ENCODE measurements at places on chromosomes 1 and 21.

DNA sequence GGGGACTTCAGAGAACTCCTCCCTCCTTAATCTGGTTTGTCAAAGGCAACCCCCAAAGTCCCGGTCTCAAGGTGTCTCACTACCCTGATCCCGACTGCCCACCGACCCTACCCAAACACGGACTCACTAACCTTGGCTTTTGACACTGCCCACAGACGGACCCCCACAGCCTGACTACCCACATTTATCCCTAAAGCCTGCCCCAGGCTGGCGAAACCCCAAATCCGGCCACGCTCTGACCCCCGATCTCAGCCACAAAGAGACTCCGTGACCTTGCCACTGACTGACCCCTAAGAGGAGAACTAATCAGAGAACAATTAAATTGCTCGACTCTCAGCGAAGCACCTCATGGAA, 5.2 kb downstream of the ID3 start:
- no peak for DNase-seq

DNA sequence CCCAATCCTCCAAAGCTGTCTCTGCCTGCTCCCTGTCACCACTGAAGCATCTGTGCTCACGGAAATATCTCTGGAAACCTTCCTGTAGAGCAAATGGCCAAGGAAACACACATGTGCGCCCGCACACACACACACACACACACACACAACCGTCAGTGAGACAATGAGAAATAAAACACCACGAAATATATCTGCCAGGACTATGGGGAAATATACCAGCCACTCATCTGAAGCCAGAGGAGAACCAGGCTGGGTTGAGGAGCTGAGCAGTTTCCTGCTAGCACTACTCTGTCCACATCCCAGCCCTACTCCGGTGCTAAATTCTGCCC, 25.1 kb upstream of the PLXNA2 start:
- DNase-seq, result no peak

- no peak for DNase-seq
Observed at GRCh38 chr1:152907686-152908601, at the start of gene IVL. TSS of gene IVL (plus strand) at chr1:152908546. CDS start at chr1:152909798, 1,252 bp downstream.

DNA sequence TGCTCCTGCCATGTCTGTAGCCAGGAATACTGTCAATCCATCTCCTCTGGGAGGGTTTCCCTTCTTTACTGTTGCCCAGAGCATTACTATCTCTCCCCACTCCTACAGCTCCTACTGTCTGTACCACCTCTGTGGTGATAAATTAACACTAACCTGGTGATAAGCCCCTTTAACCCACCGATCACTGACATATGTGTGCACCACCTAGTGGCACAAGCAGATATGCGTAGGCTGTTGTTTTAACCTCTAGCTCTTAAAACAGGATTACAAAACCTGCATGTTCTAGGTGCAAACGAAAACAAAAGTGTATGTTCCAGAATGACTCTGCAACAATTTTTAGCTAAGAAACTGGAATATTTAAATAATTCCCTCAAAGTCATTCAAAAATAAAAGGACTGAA, 93.9 kb upstream of the BEND5 start:
- no peak for DNase-seq

GRCh38 chr1:244920911-244921761, 56.8 kb upstream of the HNRNPU start:
- no peak for DNase-seq

DNA sequence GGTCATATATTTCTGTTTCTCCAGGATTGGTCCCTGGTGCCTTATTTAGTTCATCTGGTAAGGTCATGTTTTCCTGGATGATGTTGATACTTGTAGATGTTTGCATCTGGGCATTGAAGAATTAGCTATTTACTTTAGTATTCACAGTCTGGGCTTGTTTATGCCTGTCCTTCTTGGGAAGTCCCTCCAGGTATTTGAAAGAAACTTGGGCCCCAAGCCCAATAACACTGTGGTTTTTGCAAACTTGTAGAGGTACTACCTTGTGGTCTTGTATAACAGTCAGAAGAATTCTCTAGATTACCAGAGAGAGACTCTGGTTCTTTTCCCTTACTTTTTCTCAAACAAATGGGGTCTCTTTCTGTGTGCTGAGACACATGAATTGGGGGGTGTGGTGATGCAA, 251.4 kb upstream of the B3GALT2 start:
- no peak for DNase-seq

GRCh38 chr1:203929741-203930309, 68.4 kb downstream of the SNRPE start:
- DNase-seq, result no peak

GRCh38 chr1:145690587-145691558, 16.3 kb downstream of the PDZK1 start:
- DNase-seq, result peak; percentile 78

DNA sequence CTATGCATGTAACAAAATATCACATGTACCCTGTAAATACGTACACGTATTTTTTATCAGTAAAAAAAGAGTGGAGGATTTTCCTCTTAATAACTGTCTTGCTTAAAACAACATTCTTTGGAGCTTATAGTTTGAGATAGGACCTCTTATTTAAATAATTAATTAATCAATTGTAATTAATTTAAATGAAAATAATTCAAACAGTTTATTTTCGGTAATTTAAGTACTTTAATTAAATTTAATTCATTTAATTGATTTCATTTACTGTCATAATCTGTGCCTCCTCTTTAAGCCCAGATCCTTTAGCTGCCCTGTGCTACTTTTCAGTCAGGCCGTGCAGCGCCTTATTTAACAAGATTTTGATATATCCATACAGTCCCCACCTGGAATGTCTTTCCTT, 427.0 kb downstream of the HLX start:
- no peak for DNase-seq

DNA sequence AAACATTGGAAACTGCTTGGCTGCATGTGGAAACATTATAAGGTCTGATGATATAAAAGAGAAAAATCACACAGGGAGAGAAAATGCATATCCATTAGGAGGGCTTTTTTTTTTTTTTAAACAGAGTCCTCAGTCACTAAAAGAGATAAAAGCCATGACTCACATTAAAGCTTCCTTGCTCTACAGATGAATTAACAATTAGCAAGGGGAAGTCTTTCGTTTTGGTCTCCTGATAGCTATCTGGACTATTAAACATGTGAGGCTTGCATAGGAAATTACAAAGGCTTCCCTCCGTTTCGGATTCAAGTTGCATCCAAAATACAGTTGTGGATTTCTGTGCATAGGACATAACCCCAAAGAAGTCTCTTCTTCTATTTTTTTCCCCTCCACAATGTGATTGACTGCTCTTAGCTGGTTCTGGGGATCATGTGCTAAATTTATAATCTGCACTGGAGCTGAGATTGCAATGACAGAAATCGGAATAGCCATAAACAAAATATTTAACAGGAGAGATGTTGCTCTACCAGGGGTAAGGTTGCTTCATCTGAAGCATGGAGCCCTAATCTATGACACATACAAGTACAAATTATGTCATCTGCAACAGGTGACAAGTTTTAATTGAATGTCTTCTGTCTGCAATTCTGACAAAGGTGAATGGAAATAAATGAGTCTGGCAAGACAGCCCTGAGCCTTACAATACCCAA, 146.8 kb downstream of the ESRRG start:
- no peak for DNase-seq

GRCh38 chr1:98931128-98931835, 73.4 kb downstream of the PLPPR5 start:
- DNase-seq, result no peak

DNA sequence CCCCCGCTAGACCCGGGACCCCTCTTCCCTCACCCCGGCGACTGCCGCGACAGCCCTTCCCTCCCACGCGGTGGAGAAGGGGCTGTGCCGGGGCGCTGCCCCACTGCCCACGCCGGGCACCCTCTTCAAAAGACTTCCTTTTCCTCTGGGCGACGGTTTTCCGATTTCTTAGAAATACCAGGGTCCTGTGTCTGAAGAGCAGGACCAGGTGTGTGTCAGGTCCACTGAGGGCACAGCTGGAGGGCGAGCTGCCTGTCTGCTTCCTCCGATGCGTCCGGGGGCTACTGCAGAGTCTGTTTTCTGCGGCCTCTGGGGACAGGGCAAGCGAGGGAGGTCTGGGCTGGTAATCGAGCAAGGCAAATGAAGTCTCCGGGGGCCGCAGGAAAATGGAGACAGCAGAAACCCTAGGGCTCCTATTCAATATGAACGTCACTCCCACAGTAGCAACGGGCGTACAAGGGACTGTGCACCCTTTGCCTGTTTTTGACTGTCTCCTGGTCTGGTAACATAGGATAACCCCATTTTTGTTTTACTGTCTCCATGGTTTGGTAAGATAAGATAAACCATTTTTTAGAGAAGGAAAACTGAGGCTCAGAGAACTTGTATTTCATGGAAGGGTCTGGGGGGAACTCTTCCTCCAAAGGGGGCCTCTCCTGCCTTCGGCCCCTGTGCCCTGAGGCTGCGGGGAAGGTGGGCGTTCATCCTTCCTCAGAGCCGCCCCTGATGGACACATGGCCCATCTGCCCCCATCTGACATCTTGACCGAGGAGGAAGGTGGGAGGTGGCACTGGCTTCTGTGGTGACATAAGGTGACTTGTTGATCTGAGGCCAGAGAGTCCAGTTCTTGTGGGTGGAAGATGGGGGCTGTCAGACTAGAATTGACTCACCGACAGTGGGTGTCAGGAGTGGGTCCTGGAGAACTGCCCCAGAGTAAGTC, 970 bp downstream of the TNFRSF1B start:
- DNase-seq, result no peak

DNA sequence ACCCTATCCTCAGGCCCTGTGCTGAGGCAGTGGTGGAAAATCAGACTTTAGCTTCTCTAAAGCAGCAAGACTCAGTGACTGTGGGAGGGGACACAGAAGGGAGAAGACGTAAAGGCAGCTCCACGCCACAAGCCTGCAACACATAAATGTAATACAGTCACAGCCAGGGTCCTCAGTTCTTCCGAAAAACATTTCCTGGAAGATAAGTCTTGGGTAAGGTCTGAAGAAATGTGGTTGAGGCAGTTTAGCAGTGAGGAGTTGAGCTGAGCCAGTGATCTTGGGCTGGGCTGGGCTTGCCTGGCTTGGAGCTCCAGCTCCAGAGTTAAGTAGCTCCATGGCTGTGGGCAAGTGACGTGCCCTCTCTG, 127.8 kb upstream of the ADAR start:
- no peak for DNase-seq

- DNase-seq, result no peak
Observed at GRCh38 chr1:60655679-60656355, 426.5 kb upstream of the NFIA start.

GRCh38 chr1:41482001-41482765, 2.3 kb downstream of the EDN2 start:
- no peak for DNase-seq

DNA sequence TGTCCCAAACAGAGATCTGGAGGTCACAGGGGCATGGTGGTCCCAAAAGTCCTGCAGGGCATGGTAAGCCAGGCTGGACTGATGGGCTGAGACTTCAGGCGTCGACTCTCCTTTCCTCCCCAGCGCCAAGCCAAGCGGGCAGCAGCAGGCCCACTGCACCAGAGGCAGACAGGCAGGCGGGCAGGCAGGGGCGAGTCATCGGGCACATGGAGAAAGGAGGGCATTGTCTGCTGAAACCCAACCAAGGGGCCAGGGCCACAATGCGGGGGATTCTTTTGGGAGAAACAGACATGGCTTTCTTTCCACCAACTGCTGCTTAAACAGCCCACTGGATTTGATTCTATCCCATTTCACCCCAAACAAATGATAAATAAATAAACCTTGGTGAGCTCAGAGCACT, 46.2 kb downstream of the TRABD2B start:
- no peak for DNase-seq

- no peak for DNase-seq
Observed at GRCh38 chr1:97920276-97920831, 480 bp downstream of the DPYD start.

- no peak for DNase-seq
Observed at GRCh38 chr1:56469640-56470371, 109.6 kb downstream of the PLPP3 start.

DNA sequence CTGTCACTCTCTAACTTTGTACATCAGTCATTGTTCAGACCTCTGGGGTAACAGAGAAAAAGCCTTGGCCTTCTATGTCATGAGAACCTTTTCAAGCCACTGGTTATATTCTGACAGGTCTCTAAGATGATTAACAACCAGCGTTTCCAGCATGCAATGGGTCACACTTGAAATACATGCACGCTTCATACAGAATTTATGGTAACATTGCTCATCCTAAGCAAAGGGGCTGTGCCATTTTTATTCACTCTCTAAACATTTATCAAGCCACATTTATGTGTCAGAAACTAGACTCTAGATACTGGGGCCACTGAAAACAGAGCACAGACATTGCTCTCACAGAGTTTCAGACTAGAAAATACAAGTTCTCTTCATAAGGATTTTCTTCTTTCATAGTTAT, 501.4 kb upstream of the DAB1 start:
- no peak for DNase-seq

DNA sequence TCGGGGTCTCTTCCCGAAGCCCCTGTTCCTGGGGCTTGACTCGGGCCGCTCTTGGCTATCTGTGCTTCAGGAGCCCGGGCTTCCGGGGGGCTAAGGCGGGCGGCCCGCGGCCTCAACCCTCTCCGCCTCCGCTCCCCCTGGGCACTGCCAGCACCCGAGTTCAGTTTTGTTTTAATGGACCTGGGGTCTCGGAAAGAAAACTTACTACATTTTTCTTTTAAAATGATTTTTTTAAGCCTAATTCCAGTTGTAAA, 158.7 kb downstream of the RUNX1 start:
- DNase-seq, result no peak
